ENCODE measurements at places on chromosomes 4 and X.

DNA sequence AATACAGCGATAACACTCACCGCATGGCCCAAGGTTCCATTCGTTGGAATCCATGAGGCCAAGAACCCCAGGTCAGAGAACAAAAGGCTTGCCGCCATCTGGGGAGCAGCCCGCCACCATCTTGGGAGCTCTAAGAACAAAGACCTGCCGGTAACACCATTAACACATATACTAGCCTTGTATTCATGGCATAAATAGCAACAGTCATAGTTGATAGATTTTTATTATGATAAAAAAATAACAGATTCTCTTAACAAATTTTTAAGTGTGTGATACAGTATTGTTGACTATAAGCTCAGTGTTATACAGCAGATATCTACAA, 309.4 kb downstream of the GLUD2 start:
- no peak for DNase-seq

DNA sequence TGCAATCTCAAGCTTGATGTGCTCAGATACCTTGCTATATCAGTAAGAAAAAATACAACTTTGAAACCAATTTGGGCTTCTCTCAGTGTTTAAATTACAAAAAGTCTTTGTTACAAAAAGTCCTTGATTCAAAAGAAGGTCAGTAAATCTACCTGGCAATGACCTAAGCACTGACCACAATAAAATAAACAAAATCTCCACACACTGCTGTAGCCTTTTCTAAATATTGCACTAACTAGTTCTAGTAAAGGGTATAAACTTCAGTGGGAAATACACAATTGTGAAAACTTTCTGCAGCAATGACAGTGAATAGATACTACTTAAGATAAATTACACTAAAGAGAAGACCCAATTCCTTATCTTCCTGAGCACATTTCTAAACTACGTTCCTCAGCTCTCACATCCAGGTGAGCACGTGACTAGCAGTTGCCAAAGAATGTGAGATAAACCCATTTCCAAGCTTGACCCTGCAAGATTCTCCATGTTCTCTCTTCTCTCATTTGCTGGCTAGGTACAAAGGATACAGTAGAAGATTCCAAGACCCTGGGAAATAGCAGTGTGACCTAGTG, 81.4 kb upstream of the GPR34 start:
- DNase-seq: no peak

DNA sequence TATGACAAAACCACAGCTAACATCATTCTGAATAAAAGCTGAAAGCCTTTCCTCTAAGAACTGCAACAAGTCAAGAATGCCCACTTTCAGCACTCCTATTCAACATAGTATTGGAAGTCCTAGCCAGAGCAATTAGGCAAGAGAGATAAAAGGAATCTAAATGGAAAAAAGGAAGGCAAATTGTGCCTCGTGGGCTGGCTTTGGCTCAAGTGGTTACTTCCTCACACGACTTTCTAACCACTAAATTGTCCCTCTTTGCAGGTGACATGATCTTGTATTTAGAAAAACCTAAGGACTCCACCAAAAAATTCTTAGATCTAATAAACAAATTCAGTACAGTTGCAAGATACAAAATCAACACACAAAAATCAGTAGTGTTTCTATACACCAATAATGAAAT, 57.2 kb downstream of the SCML2 start:
- DNase-seq: no peak

GRCh38 chr4:53602390-53602789, 11.1 kb upstream of the LNX1 start:
- DNase-seq: no peak

- DNase-seq: no peak
These were observed 251.8 kb upstream of the GALNTL6 start for GRCh38 chr4:171561419-171561818.

Data from heart left ventricle (tissue), 16 donors.